HFF-Myc (cell line): ENCODE measurements at places on chromosomes 5 and 9.

DNA sequence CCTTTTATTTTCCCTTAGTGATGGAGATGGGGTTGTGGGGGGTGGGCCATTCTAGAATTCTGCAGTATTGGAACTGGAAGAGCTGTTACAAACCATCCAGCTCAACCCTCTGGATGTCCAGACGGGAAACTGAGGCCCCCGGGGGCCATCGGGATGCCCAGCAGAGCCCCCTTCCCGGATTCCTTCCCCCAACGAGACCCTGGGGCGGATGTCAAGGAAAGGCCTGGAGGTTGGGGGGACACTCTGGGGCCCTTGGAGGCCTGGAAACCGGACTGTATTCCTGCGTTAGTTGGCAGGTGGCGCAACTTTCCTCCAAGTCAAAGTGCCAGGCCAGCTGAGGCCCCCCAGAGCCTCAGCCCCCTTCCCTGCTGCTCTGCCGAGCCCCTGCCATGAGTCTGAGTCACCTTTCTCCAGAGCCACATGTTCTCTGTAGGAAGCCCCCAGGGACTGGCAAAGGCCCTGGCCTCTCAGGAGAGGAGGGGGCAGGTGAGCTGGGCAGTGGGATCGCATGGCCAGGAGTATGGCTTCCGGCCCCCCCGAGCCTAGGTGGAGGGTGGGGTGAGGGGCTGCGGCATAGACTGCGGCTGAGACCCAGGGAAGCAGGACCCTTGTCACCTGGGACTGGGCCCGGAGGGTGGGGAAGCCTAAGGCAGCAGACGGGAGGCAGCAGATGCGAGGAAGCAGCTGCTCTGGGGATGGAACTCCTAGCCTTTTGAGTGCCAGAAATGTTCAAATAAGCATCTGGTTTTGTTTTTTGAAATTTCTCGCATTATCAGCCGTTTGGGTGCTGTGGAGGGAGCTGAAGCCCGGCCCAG is 17.8 kb upstream of the FIBCD1 start:
- no peak for DNase-seq

- no peak for DNase-seq
These were observed 121.2 kb upstream of the GRIN3A start for GRCh38 chr9:101859620-101860019.

GRCh38 chr5:24854350-24854749 is 209.6 kb upstream of the CDH10 start:
- no peak for DNase-seq

GRCh38 chr9:107669422-107669821 is 179.9 kb upstream of the KLF4 start:
- DNase-seq, result no peak

DNA sequence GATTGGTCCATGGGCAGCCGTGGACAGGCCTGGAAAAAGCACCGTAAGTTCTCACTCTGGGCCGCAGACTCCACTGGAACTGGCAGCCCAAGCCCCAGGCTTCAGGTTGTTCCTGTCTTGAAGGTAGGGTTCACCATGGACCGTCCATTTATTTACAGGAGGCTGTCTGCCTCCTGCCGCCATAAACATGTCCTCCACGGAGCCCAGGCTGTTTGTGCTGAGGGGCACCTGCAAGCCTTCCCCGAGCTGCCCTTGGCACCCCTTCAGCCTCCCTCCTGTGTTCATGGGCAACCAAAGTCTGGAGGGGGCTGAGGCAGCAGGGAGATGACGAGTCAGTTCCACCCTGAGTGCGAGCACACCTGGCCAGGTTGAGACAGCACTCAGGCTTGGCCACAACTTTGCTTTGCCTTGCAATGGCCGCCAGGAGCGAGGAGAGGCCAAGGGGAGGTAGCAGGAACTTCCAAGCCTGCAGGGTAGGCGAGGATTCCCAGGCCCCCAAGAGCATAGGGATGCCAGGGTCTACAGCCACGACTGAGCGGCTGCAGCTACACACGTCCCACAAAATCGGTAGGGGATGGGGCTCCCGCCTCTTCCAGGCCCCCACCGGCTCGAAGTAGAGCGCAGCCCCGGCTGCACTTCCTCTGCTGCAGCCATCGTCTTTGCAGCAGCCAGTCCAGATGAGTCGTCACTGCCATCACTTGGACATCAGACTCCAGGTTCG is 1625.6 kb upstream of the ACO1 start:
- no peak for DNase-seq

DNA sequence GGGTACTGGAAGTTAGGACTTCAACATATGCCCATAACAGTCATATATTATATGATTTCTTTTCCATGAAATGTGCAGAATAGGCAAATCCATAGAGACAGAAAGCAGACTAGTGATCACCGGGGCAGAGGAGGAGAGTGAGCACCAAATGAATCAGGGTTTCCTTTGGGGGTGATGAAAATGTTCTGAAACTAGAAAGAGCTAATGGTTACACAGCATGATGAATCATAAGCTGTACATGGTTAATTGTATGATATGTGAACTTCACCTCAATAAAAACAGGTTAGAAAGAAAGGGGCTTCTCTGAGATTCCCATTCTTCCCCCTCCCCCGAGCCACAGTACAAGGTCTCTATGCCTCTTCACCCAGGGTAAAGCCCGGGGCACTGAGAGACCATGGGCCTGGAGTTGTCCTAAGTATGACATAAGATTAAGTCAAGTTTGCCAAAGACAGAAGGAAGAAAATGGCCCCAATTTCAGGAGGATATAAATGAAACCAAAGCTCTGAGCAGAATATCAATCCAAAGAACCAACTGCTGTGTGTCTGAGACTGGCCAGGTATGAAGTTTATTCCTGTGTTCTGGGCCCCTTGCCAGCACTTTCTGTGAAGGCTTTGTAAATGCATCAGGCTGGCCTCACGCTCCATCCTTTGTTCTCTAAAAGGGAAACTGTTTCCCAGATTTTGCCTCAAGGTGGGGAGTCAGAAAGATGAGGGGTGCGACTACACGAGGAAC is 243.8 kb downstream of the CDK5RAP2 start:
- no peak for DNase-seq

- DNase-seq, result no peak
These were observed 33.0 kb downstream of the POU5F2 start for GRCh38 chr5:93708442-93708841.

DNA sequence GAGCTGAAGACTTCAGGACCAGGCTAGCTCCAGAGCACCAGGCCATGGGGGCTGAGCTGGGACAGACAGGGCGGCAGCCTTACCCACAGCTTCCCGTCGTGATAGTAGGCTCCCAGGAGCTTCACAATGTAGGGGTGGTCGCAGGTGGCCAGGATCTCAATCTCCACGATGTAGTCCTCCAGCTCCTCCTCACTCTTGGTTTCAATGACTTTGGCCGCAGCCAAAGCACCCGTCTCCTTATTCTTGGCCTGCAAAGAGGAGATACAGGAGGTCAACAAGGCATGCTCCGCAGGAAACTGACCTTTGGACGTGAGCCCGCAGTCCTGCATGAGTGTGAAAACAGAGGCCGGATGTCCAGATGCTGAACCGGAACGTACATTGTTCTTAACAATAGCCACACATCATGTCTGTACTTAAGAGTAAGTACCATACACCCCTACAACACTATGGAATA is 31.5 kb downstream of the STK10 start:
- no peak for DNase-seq

- DNase-seq, result no peak
These were observed 113.0 kb downstream of the DENND1A start for GRCh38 chr9:123816817-123817472.

- no peak for DNase-seq
These were observed 133.5 kb downstream of the FAM114A2 start for GRCh38 chr5:153905219-153905618.

DNA sequence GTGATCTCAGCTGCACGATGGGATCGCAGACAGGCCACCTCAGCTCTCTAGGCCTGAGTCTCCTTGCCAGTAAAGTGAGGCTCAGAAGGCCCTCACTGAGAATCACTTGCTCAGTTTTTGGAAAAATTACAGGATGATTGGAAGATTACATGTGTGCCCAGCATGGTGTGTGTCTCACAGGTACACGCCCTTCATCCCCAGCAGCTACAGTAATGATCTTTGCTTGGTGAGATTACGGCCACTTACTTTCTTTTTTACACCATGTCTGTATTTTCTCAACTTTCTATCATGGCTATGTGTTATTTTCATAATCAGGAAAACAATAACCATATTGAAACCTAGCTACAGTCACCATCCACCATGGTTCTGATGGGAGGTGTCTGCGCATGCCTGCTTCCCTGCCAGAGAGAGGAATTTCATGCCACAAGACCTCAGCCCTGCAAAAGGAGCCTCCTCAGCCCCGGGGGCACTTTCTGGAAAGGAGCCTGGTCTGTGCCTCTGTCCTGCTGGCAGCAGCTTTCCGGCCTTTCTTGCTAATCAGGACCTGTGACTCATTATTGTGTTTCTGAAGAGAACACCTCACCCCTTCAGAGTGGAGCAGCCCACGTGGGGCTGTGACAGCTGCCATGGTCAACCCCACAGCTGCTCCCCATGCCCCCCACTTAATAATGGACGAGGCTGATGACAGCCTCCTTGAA is 64.2 kb upstream of the OLFM1 start:
- no peak for DNase-seq
